ENCODE measurements at places on chromosomes 4 and X.

GRCh38 chr4:2072971-2073807 is 14.1 kb downstream of the NAT8L start:
- no peak for DNase-seq

DNA sequence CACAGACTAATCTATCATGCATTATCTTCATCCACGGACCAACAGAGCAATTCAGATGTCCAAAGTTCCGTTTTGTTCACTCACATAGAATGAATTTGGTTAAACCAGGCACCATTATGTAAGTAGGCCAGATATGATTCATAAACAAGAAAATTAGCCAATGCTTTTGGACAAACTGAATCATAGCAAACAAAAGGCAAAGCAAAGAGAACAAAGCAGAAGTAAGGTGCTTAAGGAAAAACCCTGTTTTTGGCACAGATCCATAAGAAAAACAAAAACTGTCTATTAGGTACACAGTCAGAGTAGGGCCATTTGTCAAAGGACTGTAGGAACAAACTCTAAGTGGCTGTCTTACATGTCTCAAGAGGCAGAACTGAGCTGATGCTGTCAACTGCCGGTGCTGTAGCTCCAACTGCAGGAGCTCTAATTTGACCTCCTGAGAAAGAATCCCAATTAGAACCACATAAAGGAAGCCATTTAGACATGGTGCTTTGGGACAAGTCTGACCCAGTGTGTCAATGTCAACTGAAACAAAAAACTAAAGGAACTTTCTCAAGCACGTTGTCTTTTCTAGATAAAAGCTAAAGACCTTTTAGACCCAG is 146.7 kb downstream of the COL25A1 start:
- DNase-seq: no peak

DNA sequence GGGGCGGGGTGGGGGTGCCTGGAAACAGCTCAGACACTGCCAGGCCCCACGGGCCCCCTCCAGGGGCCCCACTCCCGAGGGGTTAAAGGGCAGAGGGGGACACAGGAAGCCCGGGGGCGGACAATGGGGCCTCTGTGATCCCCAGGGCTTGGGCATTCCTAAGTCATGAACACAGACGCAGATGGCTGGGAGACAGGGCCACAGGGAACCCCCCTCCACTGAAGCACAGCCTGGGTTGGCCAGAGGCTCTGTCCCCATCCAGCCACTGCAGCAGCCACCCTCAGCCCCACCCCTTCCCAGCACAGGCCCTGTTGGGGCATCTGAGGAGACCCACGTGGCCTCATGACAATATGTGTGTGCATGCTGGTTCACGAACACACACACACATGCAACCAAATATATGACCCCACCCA is 3.9 kb downstream of the L1CAM start:
- DNase-seq: no peak

DNA sequence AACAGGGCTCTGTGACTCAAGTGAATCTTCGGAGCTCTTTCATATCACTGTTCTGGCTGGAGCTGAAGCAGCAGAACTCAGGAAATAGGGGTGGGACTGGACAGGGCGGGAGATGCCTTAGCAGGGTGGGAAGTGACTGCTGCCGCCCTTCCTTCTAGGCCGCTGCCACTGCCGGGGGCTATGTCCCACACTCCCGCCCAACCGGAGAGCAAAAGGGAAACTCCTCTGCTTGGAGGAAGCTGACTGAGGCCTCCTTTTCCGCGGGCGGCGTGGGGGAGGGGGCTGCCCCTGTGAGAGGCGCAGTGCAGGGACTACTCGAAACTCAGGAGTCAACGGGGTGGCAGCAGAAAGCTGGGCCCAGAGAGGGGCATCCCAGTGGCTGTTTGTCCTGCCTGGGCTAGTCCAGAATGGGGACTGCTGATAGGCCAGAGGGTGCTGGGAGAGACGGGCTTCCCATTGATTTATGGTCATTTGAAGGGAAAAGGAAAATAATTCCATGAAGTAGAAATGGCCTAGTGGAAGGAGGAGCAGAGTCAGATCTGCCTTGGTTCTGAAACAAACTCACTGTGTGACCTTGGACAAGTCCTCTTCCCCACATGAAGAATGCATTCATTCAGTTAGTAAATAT is 36.9 kb downstream of the STARD8 start:
- DNase-seq: no peak

GRCh38 chr4:94603170-94603747 is 151.5 kb downstream of the PDLIM5 start:
- DNase-seq: no peak

DNA sequence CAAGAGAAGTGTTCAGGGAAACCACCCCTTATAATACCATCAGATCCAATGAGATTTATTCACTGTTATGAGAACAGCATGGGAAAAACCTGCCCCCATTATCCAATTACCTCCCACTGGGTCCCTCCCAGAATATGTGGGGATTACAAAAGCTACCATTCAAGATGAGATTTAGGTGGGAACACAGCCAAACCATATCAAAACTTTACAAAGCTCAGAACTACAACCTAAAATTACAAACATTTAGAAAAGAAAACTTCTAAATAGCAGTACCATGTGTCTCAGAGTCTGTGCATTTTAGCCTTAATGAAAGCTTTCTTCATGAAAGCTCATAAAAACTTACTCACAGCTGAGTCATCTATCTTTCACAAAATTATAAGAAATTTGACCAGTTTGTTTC is 1442.8 kb upstream of the PCDH7 start:
- DNase-seq: peak; percentile 11

GRCh38 chr4:24195991-24196736 is 306.3 kb upstream of the PPARGC1A start:
- DNase-seq: no peak

GRCh38 chr4:175440786-175441185 is 371.3 kb downstream of the GPM6A start:
- DNase-seq: no peak

GRCh38 chr4:153520801-153521329 is 54.7 kb downstream of the TMEM131L start:
- DNase-seq: no peak

DNA sequence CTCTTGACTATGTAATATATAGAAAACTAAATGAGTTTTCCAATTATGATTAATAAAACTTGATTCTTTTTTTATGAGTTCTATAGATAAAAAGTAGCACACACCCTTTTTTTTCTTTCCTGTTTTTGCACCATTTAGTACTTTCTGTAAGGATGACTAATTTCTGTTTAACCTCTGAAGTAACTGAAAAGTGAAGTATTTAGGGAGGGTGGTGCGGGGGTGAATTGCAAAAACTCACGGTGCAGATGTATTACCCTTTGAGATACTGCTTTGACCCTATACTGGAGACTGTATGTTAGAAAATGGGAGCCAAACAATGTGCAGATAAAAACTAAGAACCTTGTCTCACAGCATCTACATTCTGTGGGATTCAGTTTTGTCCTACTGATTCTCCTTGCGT is 471.6 kb downstream of the DTHD1 start:
- no peak for DNase-seq

DNA sequence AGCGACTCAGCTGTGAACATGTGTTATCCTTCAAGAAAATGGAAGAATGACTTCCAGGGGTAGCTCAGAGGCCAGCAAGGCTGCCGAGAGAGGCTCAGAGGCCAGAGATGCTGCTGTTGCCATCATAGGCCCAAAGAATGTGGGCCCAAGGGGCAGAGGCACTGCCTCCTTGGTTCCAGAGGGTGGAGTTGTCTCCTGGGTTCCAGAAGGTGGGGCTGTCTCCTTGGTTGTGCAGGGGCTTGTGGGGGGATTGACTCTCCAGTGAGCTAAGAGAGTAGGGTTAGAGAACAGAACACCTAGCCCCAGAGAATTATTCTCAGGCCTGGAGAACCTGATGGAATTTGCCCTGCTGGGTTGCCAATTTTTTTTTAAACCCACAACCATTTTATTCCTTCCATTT is 62.6 kb downstream of the DGKK start:
- no peak for DNase-seq

DNA sequence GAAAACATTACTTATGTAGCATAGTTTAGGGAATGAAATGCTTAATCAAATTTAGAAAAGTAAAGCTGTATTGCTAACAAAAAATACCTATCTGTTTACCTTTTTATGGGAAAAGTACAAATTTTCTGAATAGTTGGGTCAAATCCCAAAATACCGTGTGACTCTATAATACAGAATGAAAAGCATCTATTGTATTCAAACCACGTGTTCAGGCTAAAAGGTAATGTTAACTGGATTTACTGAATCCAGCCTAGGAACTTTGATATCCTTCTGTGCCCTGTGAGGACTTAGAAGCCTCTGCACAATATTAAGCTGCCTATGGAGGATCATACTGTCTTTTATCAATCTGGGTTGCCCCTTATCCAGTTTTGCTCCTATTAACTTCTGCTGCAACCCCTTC is 36.3 kb upstream of the AGA start:
- DNase-seq: no peak

DNA sequence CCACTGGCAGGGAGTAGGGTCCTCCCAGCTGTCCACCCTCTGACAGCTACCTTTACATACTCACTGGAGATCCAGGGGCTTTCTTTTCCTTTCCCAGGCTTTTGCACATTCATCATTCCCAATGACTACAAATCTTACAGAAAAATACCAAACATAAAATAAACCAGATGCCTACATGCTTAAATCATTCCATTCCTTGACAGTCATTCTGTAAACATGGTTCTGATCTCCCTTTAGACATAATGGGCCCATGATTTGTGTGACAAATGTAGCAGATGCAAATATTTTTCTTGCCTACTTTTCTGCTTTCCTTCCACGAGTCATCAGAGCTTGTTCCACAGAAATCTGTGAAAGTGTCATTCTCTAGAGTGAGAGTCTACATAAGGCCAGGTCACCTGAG is 207.0 kb downstream of the IDS start:
- DNase-seq: no peak

- peak; percentile 19 for DNase-seq
Observed at GRCh38 chrX:24282381-24283126, 31.3 kb downstream of the SUPT20HL2 start.

- DNase-seq: no peak
Observed at GRCh38 chrX:9882669-9883446, 84.3 kb upstream of the CLDN34 start.

DNA sequence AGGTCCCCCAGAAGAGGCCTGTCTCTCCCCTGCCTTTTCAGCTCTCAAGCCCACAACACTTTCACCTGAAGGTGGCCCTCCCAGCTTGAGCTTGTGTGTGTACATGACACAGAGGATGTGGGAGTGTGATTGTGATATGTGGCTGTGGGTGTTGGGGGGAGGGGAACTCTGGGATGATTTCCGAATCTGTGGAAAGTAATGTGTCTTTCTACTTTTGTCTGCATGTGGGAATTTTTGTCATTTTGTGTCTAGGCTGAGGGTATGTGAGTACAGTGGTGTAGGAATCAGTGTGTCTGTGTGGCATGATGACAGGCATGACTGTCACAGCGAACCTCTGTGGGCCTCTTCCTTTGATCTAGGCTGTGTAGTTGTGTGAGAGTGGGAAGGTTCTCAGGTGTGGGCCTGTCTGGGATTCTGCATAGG is 6.4 kb downstream of the SYP start:
- DNase-seq: no peak

- no peak for DNase-seq
Observed at GRCh38 chrX:27251369-27251768, 211.8 kb downstream of the PPP4R3C start.

- no peak for DNase-seq
Observed at GRCh38 chrX:126551306-126551705, 1.3 kb downstream of the DCAF12L1 start.

DNA sequence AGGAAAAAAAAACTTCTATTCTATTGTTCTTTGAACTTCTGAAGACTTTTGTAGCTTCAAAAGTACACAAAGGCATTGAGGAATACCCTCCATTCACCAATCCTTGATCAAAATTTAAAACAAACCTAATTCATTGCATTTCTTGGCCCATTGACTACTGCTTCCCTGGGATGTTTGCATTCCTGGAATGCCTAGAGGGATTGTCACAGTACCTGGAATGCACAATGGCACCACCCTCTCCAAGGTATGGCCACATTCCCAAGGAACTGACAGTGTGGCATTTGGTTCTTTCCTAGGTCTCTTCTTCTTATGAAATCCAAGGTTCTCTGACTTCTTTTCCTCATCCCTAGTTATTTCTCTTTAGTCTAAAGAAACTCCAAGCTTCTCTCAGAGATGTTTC is 600.7 kb downstream of the CCSER1 start:
- DNase-seq: no peak

- no peak for DNase-seq
Observed at GRCh38 chrX:1491851-1492349, 39.2 kb upstream of the ASMTL start.

GRCh38 chr4:116082808-116083366 is 969.5 kb upstream of the NDST4 start:
- no peak for DNase-seq

DNA sequence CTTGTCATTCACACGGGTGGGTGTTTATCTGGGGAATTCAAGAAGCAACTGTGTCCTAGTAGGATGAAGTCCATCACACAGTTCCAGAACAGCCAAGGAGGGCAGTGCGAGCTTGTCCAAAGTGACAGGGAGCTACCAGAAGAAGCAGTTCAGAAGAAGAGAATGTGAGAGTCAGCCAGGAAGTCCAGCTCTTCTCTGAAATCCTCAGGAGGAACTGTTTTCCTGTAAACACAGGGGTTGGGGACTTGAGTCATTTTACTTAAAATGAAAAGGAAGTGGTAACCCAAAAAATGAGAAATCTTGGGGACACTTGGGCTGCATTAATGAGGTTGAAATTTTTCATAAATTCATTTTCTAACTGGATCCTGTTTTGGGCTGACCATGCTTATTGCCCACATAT is 8.2 kb upstream of the TLR10 start:
- no peak for DNase-seq

GRCh38 chrX:19554786-19555185 is 39.5 kb upstream of the MAP3K15 start:
- DNase-seq: peak; percentile 19

GRCh38 chrX:79452881-79453280 is 85.7 kb upstream of the ITM2A start:
- DNase-seq: no peak

DNA sequence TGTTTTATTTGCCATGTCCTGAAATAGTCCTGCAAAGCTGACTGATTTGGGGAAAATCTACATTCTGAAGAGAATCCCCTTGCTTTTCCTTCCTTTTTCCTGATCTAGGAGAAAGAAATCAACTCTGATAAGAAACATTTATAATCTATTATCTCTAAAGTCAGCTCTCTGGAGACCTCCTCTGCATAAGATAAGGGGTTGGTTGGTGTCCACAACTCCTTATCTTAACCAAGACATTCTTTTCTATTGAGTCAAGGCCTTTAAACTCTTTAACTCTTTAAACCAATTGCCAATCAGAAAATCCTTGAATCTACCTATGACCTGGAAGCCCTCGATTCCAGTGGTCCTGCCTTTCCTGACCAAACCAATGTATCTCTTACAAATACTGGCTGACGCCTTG is 373.6 kb upstream of the RASGEF1B start:
- no peak for DNase-seq

- no peak for DNase-seq
Observed at GRCh38 chrX:108349210-108349609, 89.0 kb downstream of the COL4A6 start.

GRCh38 chrX:66872771-66873170 is 233.9 kb upstream of the EDA2R start:
- DNase-seq: no peak

DNA sequence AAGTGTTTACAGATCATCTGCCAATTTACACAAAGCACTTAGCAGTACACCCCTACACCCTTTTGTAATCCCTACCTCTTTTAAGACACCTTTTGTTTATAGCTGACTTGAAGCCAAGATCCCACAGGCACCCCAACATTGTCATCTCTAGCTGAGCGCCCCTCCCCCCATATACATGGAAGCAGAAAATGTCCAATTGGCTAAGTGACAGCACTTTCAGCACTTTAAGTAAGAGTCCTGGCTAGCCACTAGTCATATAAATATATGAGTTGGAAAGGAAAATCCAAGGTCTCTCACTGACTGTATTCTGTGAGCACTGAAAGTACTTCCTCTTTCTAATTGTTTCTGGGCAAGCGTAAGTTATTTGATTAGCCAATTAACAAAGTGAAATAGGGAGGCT is 108.2 kb downstream of the NSUN7 start:
- DNase-seq: no peak

Measured in GM03348 (cell line).